ENCODE measurements at places on chromosomes 6 and 20. TPM values are rescaled to one million over a fixed set of nuclear protein-coding genes. Genes with fewer than 3 reads are reported as not detected.

DNA sequence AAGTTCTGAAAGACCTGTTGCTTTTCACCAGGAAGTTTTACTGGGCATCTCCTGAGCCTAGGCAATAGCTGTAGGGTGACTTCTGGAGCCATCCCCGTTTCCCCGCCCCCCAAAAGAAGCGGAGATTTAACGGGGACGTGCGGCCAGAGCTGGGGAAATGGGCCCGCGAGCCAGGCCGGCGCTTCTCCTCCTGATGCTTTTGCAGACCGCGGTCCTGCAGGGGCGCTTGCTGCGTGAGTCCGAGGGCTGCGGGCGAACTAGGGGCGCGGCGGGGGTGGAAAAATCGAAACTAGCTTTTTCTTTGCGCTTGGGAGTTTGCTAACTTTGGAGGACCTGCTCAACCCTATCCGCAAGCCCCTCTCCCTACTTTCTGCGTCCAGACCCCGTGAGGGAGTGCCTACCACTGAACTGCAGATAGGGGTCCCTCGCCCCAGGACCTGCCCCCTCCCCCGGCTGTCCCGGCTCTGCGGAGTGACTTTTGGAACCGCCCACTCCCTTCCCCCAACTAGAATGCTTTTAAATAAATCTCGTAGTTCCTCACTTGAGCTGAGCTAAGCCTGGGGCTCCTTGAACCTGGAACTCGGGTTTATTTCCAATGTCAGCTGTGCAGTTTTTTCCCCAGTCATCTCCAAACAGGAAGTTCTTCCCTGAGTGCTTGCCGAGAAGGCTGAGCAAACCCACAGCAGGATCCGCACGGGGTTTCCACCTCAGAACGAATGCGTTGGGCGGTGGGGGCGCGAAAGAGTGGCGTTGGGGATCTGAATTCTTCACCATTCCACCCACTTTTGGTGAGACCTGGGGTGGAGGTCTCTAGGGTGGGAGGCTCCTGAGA, at the start of gene HFE:
Gene HFE (plus strand): TSS at position 146 of the 832 bp plus-strand sequence. CDS start 12 bp downstream, at position 158.
- no peaks in the 10 kb centered on the region for H3K36me3 ChIP-seq
- H3K4me3 ChIP-seq: peak within 1 kb of the TSS; percentile 71
- peak; percentile 68 for DNase-seq
- H3K27me3 ChIP-seq: no peaks in the 10 kb centered on the region
- H3K4me1 ChIP-seq: peaks cover 5% of the 10 kb centered on the region

DNA sequence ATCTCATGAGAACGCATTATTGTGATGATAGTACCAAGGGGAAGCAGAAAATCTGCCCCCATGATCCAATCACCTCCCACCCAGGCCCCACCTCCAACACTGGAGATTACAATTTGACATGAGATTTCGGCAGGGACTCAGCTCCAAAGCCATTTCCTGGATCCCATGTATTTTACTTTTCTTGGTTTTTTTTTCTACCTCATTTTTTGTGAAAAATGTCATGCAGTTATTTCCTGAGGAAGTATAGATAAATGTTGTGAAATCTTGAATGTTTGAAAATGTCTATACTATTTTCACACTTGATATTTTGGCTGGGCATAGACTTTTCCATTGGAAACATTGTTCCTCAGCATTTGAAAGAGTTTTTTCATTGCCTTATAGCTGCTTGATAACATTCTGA, 9.1 kb upstream of the BRPF3 start:
- no peak for DNase-seq
- no peaks in the 10 kb centered on the region for H3K36me3 ChIP-seq
- peaks cover 2% of the 10 kb centered on the region for H3K27me3 ChIP-seq
- H3K27ac ChIP-seq: no peak overlapping the region
- no peaks in the 10 kb centered on the region for H3K4me1 ChIP-seq
- H3K4me3 ChIP-seq: no peak overlapping the region

GRCh38 chr6:135880066-135880972, 28.8 kb downstream of the PDE7B start:
- DNase-seq: peak; percentile 76
- no peaks in the 10 kb centered on the region for H3K27me3 ChIP-seq
- peaks cover 2% of the 10 kb centered on the region for H3K36me3 ChIP-seq
- peaks cover 19% of the 10 kb centered on the region for H3K4me1 ChIP-seq
- H3K27ac ChIP-seq: peak overlapping the region; percentile 79
- H3K4me3 ChIP-seq: peak overlapping the region; percentile 19

- no peaks in the 10 kb centered on the region for H3K27me3 ChIP-seq
- DNase-seq: no peak
- H3K4me3 ChIP-seq: no peak overlapping the region
- no peak overlapping the region for H3K27ac ChIP-seq
- H3K36me3 ChIP-seq: no peaks in the 10 kb centered on the region
These were observed 573.8 kb downstream of the EPM2A start for GRCh38 chr6:145161501-145161900.

GRCh38 chr6:43747784-43748183, 22.2 kb upstream of the VEGFA start:
- no peaks in the 10 kb centered on the region for H3K36me3 ChIP-seq
- H3K27me3 ChIP-seq: peaks cover 45% of the 10 kb centered on the region
- no peak for DNase-seq
- no peak overlapping the region for H3K27ac ChIP-seq
- peaks cover 2% of the 10 kb centered on the region for H3K4me1 ChIP-seq

Gene MOXD1
- 10.6 TPM for total RNA-seq

Gene HCK
- not detected for total RNA-seq

Gene LY6G5B
- 2.2 TPM for total RNA-seq

Measured in IMR-90 (cell line).